ENCODE measurements at places on chromosomes 3 and 15. TPM values are rescaled to one million over a fixed set of nuclear protein-coding genes. Genes with fewer than 3 reads are reported as not detected.

HIGD2B gene
- total RNA-seq = not detected

SLC27A2 gene
- total RNA-seq = 14.8 TPM

SYNM gene
- total RNA-seq = 37.0 TPM

- DNase-seq = no peak
Observed at GRCh38 chr3:198028718-198029117, 68.7 kb downstream of the LMLN start.

TLR9 gene
- 0.89 TPM for total RNA-seq

GRCh38 chr3:99920481-99921376 is 103.1 kb downstream of the CMSS1 start:
- DNase-seq = peak; percentile 66

DNA sequence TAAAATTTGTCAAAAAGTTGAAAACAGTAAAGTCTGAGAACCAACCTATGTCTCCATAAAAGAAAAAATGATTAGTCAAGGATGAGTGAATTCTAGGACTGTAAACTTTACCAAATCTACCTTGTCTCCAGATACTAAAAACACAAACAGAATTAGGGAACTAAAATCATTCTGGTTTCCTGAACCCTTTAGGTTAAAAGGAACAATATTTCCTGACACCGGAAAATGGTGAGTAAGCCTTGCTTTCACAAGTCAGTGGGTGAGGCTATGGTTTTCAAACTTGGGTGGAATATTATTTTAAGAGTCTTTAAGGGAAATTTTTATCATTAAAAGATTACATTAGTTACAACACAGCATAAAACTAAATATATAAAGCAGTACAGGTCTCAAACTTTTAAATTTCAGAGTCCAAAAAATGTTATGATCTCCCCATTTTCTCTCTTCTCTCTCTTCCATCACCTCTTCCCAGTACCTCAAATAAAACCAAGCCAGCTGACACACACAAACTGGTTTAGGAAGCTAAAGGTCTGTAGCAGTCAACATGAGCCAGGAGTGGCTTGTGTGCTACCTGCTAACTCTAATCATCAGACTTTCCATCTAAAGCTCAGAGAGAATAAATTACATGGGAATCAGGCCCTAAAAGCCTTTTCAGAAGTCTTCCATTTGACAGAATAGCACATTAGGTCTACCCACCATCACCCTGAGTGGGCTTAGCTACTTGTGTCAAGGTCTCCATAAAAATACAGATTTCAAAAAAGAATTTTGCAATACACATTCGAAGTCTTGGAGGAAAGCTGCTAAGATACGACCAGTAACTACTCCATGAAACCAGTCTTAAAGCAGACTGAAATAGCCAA is 2.2 kb downstream of the SLC12A6 start:
- DNase-seq = no peak

OCA2 gene
- not detected for total RNA-seq

- DNase-seq = no peak
Observed at GRCh38 chr3:181253796-181254195, 264.3 kb upstream of the DNAJC19 start.

GRCh38 chr15:87752250-87752951 is 504.1 kb downstream of the NTRK3 start:
- DNase-seq = no peak

GRCh38 chr15:83475551-83475950 is 28.4 kb downstream of the SH3GL3 start:
- no peak for DNase-seq

DNA sequence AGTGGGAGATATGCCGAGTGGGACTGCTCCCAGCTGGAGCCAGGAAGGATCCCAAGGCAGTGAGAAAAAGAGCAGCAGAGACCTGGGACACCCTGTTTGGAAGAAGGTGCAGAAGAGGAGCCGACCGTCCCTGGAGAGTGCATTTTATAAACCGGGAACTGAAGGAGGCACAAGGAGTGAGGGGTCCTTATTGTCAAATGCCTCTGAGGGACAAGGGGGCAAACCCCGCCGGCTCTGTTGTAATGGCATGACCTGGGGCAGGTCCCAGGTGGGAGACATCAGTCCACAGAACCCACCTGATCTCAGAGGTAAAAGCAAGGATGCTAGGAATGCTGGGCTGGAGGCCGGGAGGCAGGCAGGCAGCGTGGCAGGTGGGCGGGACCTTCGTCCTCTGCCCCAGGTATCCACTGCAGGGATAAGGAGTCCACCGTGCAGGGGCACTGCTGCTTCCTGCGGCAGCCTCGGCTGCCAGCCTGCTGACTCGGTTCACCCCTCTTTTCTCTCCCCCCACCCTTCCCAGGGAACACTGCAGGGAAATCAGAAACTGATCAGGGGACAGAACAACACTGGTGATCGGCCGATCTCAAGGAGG is 26.9 kb downstream of the ADAMTS17 start:
- no peak for DNase-seq
